Hematopoietic multipotent progenitor cell (in vitro differentiated cells): ENCODE measurements at places on chromosomes 16 and 17. TPM values are rescaled to one million over a fixed set of nuclear protein-coding genes. Genes with fewer than 3 reads are reported as not detected.

DNA sequence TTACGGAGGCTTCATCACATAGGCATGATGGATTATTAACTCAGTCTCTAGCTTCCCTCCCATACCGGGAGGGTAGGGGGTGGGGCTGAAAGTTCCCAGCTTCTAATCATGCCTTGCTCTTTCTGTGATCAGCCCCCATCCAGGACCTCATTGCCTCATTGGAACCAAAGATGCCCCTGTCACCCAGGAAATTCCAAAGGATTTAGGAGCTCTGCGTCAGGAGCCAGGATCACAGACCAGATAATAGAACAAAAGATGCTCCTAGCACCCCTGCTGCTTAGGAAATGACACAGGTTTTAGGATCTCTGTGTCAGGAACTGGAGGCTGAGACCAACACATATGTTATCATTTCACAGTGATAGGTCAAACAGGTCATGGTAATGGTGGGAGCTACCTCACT is 9.7 kb downstream of the USB1 start:
- DNase-seq, result no peak

DNA sequence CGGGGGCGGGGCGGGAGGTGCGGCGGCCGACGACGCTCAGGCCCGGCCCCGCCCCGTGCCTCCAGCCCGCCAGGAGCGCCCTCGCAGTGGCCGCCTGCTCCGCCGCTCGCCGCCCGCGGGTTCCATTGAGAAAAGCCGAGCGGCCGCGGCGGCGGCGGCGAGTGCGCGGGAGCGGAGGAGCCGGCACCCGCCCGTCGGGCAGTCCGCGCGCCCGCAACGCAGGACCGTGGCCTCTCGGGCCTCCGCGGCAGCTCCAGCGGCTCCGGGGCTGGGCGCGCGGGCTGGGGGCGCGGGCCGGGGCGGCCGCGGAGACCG is at the start of gene ZFPM1:
Gene ZFPM1 (plus strand): TSS at position 64 of the 315 bp plus-strand sequence. CDS start 359 bp downstream, outside the sequence.
- no peak for DNase-seq

GRCh38 chr16:89561142-89561883 is 831 bp downstream of the RPL13 start:
- DNase-seq, result no peak

DNA sequence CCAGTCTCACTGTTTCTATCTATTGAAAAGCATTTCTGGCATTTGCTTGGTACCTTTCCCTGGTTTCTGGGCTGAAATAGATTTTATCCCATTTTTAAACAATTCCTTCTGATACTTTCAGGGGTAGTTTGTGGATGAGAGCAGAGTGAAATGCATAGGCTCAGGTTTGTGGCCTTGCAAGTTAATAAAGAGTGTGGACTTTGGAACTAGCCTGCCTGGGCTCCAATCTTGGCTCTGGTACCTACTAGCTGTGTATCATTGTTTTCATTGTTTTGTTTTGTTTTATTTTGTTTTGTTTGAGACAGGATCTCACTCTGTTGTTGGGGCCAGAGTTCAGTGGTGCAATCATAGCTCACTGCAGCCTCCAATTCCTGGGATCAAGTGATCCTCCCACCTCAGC is 175.5 kb downstream of the PRKCB start:
- no peak for DNase-seq

DNA sequence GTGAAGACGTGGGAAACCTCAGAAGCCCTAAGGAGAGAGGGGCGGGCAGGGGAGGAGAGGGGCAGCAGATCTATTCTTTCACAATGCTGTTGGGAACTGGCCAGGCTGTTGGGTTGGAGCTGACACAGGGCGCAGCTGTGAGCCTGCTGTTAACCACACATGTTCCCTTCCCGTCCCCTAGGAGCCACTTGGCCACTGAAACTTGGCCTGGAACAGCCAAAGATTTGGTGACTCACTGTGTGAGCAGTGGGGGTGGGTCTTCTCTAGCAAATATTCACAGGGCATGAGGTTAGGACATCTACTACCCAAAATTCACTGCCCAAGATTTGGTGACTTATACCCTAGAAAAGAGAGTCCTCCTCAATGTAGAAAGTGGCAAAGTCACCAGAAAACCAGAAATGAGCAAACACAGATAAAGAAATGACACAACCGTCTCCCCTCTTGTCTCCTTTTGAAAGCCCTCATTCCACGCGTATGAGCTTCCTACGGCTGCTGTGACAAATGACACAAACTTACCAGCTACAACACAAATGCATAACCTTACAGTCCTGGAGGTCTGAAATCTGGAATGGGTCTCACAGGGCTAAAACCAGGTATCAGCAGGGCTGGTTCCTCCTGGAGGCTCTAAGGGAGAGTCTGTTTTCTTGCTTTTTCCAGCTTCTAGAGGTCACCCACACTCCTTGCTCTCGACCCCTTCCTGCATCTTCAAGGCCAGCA is 6.3 kb downstream of the TBC1D16 start:
- DNase-seq, result peak; percentile 24

- peak; percentile 14 for DNase-seq
These were observed 2.7 kb downstream of the KRT36 start for GRCh38 chr17:41486809-41487530.

DNA sequence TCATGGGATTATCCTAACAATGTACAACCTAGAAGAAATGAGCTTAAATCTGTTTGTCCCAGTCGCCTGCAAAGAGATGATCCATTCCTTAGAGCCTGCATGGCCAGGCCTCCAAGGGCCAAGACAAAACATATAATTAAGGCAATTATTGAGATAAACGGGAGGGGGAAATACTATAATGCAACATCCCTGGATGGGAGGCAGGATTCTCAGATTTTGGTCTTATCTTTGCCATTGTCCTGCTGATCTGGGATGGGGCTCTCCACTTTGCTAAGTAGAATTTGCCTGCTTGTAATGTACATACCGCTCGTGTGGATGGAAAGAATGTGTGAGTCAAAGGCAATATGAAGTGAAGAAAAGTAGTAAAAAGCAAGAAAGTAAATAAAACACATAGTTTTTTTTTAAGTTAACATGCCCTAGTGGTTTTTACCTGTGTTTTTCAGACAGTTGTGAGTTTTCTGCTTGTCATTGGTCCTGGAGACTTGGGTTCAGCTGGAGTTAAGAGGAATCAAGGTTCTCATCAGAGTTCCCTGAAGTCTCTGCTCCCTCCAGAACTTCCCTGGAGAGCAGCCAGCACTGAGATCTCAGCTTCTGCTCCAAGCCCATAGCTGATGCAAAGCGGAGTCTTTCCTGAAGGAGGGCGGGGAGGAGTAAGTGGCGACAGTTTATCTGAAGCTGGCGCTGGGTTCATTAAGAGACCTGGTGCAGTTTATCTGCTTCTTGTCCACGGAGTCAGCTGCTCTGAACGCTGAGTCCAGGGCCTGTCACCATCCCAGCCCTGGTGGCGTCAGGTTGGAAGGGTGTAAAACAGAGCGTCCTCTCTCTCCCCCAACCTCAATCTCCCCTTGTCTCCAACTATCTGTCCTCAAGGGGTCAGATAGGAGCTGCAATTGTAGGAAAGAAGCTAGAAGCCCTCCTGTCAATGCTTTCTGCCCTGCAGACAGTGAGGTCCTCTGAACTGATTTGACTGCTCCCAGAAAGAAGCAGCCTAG is 30.1 kb downstream of the HOXB1 start:
- DNase-seq, result peak; percentile 63

The KCNAB3 gene
- 1.1 TPM for total RNA-seq
